ENCODE measurements at places on chromosomes 1 and 21.

GRCh38 chr1:981491-981954, 370 bp downstream of the PERM1 start:
- no peak for DNase-seq

DNA sequence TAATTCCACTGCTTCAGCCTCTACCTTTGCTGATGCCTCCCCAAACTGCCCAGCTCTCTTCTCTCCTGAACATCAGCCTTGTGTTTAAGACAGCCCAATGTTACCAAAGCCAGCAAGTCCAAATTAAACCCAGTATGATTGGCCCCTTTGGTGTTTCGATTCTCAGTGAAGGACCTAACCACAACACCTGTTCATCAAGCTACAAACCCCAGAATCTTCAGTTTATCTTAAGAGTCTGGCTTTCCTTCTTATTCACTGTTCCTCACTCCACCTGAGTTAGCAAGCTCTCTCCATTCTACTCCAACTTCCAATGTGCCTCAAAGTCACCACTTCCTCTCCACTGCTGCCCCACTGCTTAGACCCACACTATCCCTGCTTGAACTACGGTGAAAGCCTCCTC, 25.5 kb upstream of the ITPKB start:
- no peak for DNase-seq

- no peak for DNase-seq
These were observed 933 bp downstream of the ANKRD34A start for GRCh38 chr1:145963265-145964019.

GRCh38 chr1:53148123-53148522, 5.7 kb upstream of the SLC1A7 start:
- DNase-seq, result no peak

- peak; percentile 7 for DNase-seq
These were observed 29.4 kb upstream of the CD2 start for GRCh38 chr1:116724765-116725375.

DNA sequence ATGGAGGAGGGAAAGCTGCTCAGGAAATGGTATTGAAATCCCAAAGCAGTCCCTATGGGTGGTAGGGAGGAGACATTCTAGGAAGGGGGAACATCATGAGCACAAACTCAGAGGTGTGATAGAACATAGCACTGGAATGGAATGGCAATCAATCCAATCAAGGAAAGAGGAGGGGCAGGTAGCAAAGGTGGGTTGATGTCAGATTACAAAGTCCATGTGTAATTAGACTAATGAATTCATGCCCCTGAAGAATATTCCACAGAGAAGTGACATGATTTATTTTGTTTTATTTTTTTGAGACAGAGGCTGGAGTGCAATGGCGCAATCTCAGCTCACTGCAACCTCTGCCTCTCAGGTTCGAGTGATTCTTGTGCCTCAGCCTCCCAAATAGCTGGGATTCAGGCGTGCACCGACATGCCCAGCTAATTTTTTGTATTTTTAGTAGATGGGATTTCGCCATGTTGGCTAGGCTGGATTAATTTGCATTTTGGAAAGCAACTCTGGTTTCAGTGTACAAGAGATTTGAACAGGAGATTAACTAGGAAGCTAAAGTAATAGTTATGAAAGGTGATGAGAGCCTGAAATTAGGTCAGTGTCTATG, 36.1 kb downstream of the DEGS1 start:
- no peak for DNase-seq

DNA sequence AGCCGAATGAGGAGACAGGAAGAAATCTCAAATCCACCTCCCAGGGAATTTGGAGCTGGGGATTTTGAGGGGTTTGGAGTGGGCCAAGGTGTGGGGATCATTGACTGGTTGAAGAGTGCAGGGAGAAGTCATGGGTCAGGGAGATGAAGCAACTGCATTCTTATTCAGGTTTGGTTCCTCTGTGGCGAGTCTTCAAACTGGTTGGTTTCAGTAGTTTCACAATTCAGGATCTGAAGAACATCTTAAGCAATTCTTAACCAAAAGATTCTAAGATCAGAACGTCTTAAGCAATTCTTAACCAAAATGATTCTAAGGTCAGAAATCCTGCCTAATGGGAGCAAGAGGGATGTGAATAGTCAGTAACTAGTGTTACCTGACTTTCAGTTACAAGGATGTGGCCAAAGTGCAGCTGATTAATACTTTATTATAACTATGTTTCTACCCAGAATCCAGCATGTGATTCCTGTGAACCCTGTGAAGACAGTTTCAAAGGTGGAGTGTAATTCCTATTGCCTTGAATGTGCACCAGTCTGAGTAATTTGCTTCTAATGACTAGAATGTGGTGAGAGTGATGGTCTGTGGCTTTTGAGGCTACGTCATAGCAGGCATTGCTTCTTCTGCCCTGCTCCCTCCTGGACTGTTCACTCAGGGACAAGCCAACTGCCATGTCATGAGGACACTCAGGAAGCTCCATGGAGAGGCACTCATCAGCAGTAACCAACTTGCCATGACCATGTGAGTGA, 61.2 kb downstream of the OLFML3 start:
- peak; percentile 31 for DNase-seq

GRCh38 chr21:37378700-37379139, 12.1 kb downstream of the DYRK1A start:
- no peak for DNase-seq

DNA sequence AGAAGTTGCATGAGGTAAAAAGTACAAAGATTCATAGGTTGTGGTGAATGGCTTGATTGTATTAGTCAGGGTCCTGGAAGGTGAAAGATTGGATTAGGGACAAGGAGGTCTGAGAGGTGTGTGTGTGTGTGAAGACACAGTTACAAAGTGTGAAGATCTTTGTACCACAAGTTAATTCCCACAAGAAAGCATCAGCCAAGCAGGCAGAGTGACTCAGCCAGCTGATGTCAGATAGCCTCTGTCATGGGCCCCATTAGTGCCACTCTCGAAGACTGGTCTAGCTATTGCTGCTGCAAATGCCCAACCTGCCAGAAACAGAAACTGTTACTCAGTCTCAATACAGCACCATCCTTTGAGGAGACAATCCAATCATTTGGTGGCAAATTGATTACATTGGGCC, 96.5 kb downstream of the DTL start:
- peak; percentile 10 for DNase-seq

DNA sequence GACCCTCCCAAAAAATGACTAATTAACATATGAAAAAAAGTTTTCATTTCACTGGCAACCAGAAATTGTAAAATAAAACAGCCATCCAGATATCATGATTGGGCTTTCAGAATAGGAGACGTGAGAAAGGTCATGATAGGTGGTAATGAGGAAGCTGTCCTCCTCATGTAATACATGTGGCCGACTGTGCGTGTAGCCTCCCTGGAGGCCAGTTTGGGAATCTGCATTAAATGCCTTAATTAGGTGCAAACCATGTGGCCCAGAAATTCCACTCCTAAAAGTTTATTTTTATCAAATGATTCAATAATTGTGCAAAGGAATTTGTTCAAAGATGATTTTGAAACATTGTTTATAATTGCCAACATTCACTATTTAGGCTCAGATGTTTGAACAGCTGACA, 127.6 kb upstream of the C1orf105 start:
- DNase-seq, result no peak

GRCh38 chr1:34419663-34420136, 243.0 kb downstream of the C1orf94 start:
- no peak for DNase-seq

GRCh38 chr21:45870421-45870820, 111.1 kb upstream of the COL6A1 start:
- DNase-seq, result no peak

- DNase-seq, result no peak
These were observed 11.4 kb downstream of the SMYD2 start for GRCh38 chr1:214292322-214292721.

DNA sequence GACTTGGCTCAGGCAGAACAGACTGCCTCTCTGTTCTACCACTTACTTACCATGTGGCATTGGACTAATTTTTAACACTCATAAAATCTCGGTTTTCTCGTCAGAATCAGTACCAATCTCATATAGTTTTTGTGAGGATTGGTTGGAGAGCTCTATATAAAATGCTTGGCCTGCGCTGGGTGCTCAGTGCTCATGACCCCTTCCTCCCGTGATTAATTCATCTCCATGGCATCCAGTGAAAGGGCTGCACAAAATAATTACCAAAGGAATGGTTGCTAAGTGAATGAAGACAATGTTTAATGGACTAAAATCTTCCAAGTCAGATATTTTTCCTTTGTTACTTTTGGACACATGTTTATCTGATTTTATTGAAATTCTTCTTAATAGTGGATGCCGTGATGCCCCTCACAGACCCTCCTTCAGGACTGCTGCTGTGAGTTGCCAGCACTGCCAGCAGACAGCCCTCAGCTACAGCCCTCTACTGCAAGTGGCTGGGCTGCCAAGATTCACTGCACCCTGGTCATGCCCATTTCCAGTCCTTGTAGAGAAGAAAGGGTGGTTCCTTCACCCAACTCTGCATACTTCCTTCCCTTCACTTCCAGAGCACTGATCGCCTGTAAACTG, 436.5 kb downstream of the LMO4 start:
- no peak for DNase-seq

DNA sequence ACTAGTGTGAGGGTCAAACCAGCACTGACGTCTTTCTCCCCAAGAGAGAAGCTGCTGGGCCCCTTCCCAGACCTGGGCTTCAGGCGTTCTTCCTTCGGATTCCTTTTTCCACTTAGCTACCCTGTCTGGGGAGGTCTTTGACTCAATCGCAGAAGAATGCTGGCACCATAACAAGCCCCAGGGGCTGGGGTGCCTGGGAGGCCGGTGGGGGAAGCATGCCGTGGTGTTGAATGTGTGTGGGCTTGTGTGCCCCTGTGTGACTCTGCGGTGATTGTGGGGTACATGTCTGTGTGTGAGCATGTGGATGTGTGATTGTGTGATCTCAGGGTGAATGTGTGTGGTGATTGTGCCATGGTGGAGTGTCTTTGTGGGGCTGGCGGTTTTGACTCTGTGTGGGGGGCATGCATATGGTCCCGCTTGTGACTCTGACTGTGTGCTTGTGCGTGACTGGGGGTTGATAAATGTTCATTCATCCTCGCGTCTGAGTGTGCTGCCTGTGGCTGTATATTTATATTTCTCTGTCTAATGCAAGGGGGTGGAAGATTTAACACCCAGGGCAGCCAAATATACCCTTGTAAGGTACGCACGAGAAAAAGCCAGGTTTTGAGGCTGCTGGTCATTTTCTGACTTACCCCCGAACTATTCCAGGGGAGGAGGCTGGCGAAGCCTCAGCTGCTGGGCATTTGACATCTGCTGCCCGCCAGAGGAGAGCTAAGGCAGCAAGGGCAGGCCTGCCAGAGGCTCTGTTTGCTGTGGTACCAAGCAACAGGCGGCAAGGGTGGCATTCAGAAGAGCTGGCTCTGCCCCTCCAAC, 1.1 kb upstream of the SYNC start:
- DNase-seq, result peak; percentile 88

DNA sequence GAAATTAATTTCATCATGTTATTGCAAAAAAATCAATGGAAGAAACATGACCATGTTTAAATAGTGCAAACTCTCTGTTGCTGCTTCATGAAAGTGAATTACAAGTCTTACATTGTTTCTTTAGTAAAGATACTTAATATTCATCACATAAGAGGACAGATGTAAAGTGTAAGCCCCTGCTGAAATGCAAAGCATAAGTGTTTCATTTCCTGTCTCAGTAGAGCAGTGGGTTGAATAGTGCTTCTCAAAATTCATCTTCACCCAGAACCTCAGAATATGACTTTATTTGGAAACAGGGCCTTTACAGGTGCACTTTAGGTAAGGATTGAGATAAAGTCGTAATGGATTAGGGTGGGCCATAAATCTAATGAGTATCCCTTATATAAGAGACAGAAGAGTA, 738.4 kb upstream of the RGS18 start:
- no peak for DNase-seq

DNA sequence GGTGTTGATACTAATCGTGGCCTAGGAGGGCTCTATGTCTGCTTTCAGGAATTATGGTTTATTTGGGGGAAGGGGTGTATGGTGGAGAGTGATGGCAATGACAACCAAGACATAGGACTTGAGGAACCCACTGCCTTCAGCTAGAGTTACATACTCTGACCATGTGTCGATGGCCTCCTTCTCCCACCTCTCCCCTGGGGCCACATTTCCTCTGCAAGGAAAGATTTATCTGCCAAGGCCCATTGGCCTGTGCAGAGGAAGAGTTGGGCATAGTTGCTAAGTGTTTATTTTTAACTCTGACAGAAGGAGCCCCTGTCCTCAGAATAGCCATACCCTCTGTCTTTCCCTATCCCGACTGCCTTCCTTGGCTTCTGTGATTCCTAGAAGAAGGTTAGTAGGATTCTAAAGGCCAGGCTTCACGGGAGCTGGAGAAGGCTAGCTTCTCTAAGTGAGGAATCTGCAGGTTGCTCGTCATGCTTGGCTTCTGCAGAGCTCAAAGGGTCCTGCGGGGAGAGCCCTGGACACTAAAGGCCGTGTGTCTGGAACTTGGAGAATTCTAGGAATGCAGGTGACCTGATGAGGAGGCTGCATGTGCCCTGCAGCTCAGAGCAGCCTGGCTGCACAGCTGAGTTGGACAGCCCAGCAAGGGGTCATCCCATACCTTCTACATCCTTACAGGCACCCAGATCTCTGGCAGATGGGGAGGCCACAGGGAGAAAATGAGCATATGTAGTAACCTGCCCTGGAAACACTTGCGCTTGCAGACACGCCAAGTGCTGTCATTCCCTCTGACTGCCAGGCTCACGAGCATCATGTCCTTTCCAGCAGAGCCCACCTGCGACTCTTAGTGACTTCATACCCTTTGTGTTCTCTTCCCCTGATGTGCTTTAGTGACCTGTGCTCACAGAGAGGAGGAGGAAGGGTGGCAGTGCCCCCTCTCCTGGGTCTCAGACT, 9.7 kb downstream of the MAPKAPK2 start:
- DNase-seq, result no peak

- no peak for DNase-seq
These were observed 729 bp downstream of the NADK start for GRCh38 chr1:1777583-1777899.

DNA sequence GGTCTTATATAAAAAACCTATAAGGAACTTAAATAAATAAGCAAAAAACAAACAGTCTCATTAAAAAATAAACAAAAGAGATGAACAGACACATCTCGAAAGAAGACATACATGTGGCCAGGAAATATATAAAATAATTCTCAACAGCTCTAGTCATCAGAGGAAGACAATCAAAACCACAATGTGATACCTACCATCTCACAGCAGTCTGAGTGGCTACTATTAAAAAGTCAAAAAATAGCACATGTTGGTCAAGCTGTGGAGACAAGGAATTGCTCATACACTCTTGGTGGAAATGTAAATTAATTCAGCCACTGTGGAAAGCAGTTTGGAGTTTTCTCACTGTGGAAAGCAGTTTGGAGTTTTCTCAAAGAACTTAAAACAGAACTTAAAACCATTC, 100.3 kb upstream of the ADAMTS5 start:
- DNase-seq, result no peak
